HCT116 (cell line): ENCODE measurements at places on chromosomes 6 and 20. TPM values are rescaled to one million over a fixed set of nuclear protein-coding genes. Genes with fewer than 3 reads are reported as not detected.
A peak's percentile ranks its signal among the peaks of the same experiment; 100 is the strongest.

GRCh38 chr20:64078934-64079272, 415 bp downstream of the RGS19 start:
- H3K27me3 ChIP-seq, result no peaks in the 10 kb centered on the region
- no peaks in the 10 kb centered on the region for H3K36me3 ChIP-seq

DNA sequence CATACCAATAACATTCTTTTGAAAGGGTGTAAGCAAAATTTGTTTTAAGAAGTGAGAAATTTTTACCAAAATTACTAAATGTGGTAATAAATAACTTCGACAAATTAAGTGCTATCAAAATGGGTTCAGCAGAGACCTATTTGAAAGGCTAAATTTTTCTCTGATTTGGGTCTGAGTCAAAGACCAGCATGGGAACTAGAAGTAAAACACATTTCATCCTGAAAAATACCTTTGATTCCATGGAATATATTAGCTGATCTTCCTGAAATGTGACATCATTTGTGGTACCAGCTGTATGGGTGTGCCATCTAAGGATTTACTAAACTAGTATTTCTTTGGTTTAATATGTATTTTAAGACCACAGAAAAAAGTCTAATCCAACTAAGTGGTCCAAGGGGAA, 63.6 kb downstream of the BLOC1S5 start:
- H3K36me3 ChIP-seq, result no peaks in the 10 kb centered on the region
- no peak overlapping the region for H3K4me3 ChIP-seq
- no peak for DNase-seq
- no peaks in the 10 kb centered on the region for H3K27me3 ChIP-seq
- H3K27ac ChIP-seq, result no peak overlapping the region

DNA sequence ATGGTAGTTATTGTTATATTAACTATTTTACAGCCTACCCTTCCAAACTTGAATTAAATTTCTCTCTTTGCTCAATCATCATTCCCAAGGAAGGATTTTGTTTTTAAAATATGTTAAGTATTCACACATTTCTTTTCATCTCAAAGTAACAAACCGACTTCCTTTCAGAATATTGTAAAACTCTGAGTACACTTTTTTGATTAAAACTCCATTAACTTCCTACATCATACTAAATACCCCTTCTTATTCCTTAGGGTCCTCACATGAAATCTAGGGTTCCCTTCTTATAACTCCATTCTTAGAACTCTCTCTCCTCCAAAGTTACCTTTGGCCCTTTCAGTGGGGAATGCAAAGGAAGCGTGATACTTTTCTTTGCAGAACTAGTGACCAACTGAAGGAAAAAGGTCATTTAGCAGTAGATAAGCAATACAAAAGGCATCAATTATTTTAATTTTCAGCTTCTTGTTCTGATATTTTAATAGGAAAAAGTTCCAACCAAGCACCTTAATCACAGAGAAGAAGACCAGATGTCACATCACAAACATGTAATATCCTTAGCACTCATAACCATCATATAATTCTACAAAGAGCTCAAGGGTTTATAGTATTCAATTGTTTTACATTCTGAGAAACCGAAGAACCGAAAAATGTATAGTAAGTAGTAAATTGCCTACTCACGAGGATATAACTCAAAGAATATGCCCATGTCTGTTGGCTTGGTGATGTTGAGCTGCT, 494 bp downstream of the RHAG start:
- no peak overlapping the region for H3K4me3 ChIP-seq
- no peak overlapping the region for H3K27ac ChIP-seq
- no peak for DNase-seq
- H3K4me1 ChIP-seq, result no peaks in the 10 kb centered on the region
- H3K36me3 ChIP-seq, result no peaks in the 10 kb centered on the region

The DEFB124 gene
- not detected for total RNA-seq

- peaks cover 32% of the 10 kb centered on the region for H3K36me3 ChIP-seq
- peak; percentile 58 for DNase-seq
Observed at GRCh38 chr20:38057351-38057972, 23.9 kb downstream of the RPRD1B start.

The PLA2G7 gene
- 2.8 TPM for total RNA-seq

DNA sequence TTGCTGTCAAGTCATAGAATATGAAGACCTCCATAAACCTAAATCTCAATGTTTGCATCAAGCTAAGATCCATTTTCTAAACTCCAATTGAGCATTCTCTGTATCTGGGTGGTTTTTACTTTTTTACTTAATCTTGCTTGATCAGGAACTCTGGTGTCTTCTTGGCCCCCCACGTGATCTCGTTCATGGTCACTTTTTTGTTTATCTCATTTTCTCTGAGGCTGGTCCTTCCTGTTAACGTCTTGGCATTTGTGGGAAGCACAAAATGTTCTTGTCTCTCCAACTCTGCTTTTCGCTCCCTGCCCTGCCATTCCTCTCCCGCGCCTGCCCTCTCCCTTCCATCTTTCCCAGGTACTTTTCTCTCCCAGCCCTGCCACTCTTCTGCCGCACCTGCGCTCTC, 14.0 kb upstream of the MAPRE1 start:
- H3K36me3 ChIP-seq, result peaks cover 59% of the 10 kb centered on the region
- no peaks in the 10 kb centered on the region for H3K27me3 ChIP-seq
- DNase-seq, result no peak
- H3K27ac ChIP-seq, result no peak overlapping the region
- no peaks in the 10 kb centered on the region for H3K4me1 ChIP-seq
